Activated CD8-positive, alpha-beta T cell treated with anti-CD3 and anti-CD28 coated beads for 36 hours (primary cell): ENCODE measurements at places on chromosomes 5 and 9. TPM values are rescaled to one million over a fixed set of nuclear protein-coding genes. Genes with fewer than 3 reads are reported as not detected.

- DNase-seq: peak; percentile 60
Measured at GRCh38 chr9:17531642-17532254, 47.1 kb upstream of the SH3GL2 start.

DNA sequence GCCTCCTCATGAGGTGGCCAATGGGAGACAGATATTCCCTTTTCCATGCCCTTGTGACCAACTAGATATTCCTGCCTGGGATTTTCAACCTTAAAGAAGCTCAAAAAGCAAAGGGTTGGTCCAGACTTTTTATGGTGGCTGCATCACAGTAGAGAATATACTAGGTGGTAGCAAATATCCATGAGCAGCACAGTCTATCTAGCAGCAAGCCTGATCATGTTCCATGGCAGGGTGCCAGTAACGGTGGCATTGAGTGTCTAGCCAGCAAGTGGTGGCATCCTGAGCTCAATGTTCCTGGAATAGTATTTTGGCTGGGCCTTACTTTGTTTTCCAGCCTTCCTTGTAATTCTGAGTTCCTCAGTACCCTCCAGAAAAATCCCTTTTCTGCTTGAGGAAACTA, 25.8 kb downstream of the CDC25C start:
- no peak for DNase-seq

- DNase-seq: no peak
Measured at GRCh38 chr5:122421374-122422079, 109.5 kb downstream of the SNCAIP start.

GRCh38 chr5:88145611-88146467, 122.8 kb downstream of the TMEM161B start:
- DNase-seq: no peak

DNA sequence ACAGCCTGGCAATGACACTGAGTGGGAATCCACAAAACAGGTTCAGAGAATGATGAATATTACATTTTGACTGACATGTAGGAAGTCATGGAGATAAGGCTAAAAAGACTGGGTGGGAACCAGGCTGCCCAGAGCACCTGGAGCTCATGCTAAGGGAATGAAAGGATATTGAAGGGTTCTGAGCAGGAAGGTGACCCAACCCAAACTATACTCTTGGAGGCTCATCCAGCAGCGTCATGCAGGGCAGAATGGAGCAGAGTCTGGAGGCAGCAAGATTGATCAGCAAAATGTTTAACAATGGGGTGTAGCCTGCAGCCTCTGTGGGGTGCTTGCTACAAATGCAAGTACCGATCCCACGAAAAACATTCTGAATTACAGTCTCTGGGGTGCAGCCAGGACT, 120.2 kb downstream of the PSD2 start:
- DNase-seq: no peak

DNA sequence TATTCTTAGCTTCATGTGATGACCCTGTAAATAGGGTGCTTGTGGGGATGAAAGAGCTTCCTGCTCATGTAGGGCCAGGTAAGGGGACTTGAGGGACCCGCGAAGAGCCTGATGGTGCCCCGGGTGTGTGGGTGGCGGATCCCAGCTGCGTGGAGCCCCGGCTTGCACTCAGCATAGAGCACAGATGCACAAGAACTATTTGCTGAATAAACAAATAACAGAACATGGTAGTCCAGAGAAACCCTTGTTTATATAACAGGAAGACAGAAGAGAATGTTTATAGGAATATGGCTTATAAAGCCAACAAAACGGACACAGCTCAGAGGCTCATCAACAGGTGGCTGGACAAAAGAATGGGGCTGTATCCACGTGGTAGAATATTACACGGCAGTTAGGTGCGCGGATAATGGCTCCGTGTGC, 106.9 kb upstream of the COL5A1 start:
- DNase-seq: no peak

GRCh38 chr9:135744333-135745070, 42.5 kb downstream of the KCNT1 start:
- no peak for DNase-seq

- no peak for DNase-seq
Measured at GRCh38 chr9:34246453-34246852, 67.6 kb downstream of the UBAP1 start.

The SLC22A4 gene
- total RNA-seq: 0.74 TPM

The FXN gene
- total RNA-seq: 21.8 TPM

The ADGRD2 gene
- not detected for total RNA-seq

The XRCC4 gene
- 12.9 TPM for total RNA-seq

The FOXI1 gene
- not detected for total RNA-seq

The BTNL8 gene
- total RNA-seq: not detected

The C9 gene
- total RNA-seq: not detected

The SLCO6A1 gene
- not detected for total RNA-seq

The FRMD3 gene
- total RNA-seq: 0.27 TPM

The IRF1 gene
- 128 TPM for total RNA-seq

The NOXA1 gene
- 0.95 TPM for total RNA-seq

The FAM174A gene
- total RNA-seq: 6.6 TPM
